ENCODE measurements at places on chromosomes 2 and 18. TPM values are rescaled to one million over a fixed set of nuclear protein-coding genes. Genes with fewer than 3 reads are reported as not detected.

GRCh38 chr2:20723543-20723942 lies 56.6 kb downstream of the GDF7 start:
- DNase-seq: no peak

The MC4R gene
- 0.35 TPM for total RNA-seq

GRCh38 chr18:708096-708495 lies 4.3 kb downstream of the ENOSF1 start:
- DNase-seq: no peak

The ANKRD62 gene
- total RNA-seq: 0.27 TPM

DNA sequence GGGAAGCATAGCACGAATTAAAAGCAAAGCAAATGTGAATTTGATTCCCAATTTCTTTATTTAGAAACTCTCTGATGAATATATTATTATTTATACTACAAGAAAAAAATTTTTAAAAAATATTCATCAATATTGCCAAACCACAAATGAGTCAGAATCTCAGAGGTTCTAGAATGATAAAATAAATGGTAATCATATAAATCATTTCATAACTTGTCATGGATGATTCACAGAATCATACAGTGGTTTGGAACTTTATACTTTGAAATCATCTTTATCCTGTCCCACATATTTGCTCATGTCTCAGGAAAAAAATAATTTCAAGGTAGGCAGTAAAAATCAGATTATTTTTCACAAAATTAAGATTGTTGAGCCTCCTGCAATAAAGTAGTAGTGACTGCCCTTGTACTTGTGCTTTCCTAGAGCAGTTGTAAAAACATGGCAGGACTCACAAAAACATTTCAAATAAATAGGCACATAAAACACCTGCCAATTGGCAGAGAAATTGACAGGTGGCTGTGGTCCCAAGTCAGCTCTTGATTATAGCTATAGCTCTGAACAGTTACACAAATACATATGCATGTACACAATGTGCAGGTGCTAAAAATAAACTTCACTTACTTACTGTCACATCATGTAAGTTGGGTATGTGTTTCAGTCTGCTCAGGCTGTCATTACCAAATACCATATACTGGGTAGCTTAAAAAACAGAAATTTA lies 273.9 kb upstream of the SESTD1 start:
- DNase-seq: no peak

The CTLA4 gene
- 0.86 TPM for total RNA-seq
